Sciatic nerve (tissue), 2 donors: ENCODE measurements at places on chromosomes 7 and 10.

GRCh38 chr10:6108631-6109443, 20.0 kb downstream of the RBM17 start:
- no peak for DNase-seq

DNA sequence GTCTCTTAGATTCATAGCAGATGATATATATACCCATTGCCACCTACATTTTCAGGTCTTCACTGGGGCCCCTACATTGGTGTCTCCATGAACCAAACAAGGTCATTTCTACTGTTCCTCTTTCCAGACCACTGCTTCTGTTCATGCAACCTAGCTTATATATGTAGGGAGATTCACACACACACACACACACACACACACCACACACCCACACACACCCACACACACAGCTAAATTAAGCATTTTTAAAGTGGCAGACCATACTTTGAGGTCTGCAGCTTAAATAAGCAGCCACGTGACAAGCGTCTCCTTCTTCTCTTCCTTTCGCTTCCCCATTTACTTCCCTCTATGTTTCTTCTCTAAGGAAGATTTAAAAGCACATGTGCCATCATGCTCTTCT, 70.0 kb upstream of the CC2D2B start:
- no peak for DNase-seq

DNA sequence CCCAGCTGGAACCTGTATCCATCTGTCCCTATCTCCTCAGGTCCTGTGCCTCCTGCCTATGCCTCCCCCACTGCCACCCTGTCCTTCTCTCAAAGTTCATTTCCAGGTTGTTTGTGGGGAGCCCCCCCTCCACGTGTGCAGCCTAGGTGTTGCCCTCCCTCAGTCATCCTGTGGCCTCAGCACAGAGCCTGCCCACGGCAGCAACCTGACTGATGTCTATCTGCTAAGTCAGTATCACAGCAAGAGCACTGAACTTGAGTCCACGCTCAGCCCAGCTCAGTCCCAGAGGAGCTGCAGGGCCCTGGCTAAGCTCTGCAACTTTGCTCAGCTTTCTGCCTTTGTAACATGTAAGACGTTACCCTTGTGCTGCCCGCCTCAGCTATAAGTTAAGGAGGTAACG, 28.7 kb downstream of the FAM53B start:
- DNase-seq = no peak

- DNase-seq = no peak
These were observed 89.5 kb downstream of the HECW1 start for GRCh38 chr7:43201912-43202311.

GRCh38 chr10:79139124-79139835, 70.5 kb downstream of the ZMIZ1 start:
- DNase-seq = no peak
